ENCODE measurements at places on chromosomes 2 and 18.

- peak; percentile 57 for DNase-seq
These were observed 53.4 kb downstream of the PKP4 start for GRCh38 chr2:158509928-158510797.

DNA sequence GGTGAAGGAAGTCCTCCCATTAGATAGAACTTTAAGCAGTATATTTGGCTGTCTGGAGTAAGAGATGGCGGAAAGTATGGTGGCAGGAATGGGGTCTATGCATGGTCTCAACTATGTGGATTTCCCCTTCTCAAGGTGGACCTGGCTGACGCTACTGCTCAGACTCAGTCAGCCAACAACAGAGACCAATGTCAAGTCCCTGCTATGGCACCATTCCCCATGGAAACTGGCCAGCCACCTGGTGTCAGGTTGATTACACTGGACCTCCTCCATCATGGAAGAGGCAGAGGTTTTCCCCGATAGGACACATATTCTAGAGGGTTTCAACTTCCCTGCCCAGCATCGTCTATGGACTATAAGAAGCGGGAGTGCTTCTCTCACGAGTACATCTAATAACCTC is 8.6 kb upstream of the FAHD2A start:
- DNase-seq = no peak

GRCh38 chr2:70902579-70902978 is 33.1 kb upstream of the ATP6V1B1 start:
- DNase-seq = no peak

GRCh38 chr2:39069890-39070465 is 50.9 kb downstream of the SOS1 start:
- DNase-seq = no peak

- peak; percentile 50 for DNase-seq
These were observed 130.6 kb downstream of the ATP9B start for GRCh38 chr18:79199691-79200374.

DNA sequence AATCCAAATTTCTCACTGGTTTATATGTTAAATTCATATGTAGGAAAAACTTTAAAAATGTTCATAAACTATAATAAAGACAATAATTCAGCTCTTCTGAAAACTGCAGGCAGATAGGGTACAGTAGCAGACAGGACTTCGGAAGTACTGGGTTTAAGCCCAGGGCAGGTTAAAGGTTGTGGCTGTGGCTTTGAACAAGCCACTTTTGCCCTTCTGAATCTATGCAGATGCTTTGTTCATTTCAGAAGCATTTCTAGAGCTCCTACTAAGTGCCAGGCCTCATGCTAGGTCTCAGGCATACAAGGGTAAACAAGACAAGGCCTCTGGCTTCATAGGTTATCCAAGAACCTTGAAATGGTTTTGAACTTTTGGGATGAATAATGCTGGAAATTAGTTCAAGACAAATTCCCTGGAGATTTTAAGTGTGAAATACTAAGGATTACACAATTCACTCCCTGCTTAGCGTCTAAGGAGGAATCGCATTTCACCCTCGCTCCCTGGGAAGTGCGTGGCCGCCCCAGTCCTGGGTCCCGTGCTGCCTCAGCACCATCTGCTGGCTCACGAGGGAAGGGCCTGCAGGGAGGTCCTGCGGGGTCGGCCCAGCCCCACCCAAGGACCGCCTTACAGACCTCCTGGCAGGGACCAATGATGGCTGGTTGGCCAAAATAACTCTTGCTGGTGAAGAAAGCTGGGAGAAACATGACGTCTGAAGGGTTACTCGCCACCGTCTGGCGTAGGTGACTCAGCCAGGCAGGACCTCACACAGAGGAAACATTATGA is 67.7 kb upstream of the L3MBTL4 start:
- peak; percentile 86 for DNase-seq

DNA sequence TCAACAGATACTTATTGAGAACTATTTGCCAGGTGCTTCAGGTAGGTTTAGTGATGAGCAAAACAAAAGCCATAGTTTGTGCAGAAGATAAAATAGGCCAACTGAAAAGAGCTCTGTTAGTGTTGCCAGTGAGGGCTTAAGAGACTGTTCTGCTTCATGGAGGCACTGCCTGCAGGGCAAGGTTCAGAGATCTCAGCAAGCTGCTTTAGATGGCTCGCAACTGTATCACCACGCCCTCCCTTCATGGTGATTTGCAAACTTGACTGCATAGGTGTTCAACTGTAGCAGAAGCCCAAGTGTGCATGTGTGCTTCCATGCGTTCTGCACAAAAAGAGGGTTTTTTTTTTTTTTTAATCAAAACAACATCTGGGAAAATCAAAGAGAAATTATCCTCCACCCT is 84.5 kb downstream of the RAPH1 start:
- DNase-seq = no peak

- peak; percentile 37 for DNase-seq
These were observed 1989.9 kb upstream of the CELF4 start for GRCh38 chr18:39555496-39555895.

- no peak for DNase-seq
These were observed 73.6 kb upstream of the TSPYL6 start for GRCh38 chr2:54329482-54330161.

DNA sequence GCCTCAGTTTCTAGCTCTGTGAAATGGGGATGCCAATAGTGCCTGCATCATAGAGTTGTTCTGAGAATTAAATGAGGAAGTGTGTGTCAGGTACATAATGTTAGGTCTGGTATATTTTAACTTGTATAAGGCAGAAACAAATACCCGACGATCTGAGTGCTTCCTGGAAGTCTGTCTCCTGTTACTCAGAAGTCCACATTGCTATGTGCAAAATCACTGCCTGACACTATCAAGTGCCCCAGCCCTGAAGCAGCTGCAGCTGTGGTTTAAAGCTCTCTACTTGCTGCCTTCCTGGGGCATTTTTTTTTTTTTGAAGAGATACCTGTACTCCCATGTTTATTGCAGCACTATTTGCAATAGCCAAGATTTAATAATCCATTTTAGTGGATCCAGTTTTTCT is 125.3 kb downstream of the SLC4A3 start:
- no peak for DNase-seq

DNA sequence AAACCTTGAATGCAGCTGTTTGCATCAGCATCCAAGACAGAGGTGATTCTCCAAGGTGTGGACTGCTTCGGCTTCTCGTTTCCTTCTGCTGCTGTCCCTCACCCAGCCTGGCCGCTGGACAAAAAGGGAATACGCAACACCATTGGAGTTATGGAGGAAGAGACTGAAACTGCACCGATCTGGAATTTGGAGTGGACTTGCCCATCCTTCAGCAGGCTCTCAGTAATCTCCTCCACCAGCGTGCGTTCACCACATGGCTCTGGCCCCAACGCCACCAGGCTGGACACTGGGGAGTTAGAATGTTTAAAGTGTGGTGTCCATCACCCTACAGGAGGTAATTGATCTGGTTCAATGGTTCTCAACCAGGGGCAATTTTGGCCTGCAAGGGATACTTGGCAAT is 41.4 kb upstream of the ID2 start:
- DNase-seq = no peak
